Umbilical cord (tissue), 2 donors: ENCODE measurements at places on chromosomes 5 and 9.

DNA sequence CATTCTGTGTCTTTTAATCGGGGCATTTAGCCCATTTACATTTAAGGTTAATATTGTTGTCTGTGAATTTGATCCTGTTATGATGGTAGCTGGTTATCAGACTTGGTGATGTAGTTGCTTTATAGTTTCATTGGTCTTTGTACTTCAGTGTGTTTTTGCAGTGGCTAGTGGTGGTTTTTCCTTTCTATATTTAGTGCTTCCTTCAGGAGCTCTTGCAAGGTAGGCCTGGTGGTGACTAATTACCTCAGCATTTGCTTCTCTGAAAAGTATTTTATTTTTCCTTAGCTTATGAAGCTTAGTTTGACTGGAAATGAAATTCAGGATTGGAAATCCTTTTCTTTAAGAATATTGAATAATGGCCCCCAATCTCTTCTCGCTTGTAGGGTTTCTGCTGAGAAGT is 156.9 kb downstream of the CNTLN start:
- no peak for DNase-seq

- DNase-seq = no peak
These were observed 26.4 kb upstream of the CTNNA1 start for GRCh38 chr5:138726848-138727247.

GRCh38 chr9:63817622-63818518 is 1467.1 kb downstream of the FOXD4L5 start:
- DNase-seq = peak; percentile 43

DNA sequence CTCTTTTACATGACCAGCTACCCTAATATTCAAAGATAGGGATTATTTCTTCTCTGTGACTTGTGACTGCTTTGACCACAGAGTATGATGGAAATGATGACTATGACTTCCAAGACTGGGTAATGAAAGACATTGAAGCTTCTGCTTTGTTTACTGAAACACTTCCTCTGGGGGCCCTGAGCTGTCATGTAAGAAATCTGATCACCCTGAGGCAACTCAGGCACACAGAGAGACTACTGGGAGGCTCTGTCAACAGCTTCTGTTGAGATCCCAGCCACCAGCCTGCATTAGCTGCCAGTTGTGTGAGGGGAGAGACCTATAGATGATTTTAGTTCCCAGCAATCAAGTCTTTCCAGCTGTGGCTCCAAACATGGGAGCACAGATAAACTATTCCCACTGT is 76.5 kb downstream of the KCTD16 start:
- no peak for DNase-seq

DNA sequence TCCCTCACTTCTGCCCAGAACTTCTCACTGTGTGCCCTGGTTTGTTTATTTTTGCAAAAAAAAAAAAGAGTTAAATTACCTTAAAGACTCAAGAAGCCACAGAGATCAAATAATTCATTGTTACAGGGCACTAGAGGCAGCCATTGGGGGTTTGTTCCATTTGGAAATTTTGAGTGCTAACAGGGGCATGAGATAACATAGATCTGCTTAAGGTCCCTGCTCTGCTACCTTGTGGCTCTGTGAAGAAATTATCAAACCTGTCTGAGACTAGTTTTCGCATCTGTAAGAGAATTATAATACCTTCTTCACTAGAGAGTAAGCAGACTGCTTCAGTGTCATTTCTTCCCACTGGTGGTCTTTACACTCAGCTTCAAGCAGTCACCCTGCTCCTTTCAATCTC is 394 bp downstream of the TLR4 start:
- DNase-seq = no peak

DNA sequence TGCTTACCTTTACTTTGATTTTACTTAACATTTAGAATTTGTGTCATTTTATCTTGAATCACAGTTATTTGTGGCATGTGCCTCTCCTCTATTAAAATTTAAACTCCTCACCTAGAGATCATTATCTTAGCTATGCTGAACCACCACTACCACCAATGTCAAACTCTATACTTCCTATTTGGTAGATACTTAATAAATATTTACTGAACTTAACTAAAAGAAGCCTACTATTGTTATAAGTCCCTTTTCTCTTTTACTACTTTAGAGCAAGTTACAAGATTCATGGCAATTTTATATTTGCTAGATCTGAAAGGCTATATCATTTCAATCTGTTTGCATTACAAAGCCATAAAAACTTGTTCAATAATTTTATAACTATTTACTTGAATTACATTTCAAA is 273.3 kb upstream of the CCNH start:
- no peak for DNase-seq

GRCh38 chr9:76610011-76610352 is 151.0 kb downstream of the GCNT1 start:
- peak; percentile 83 for DNase-seq

- DNase-seq = no peak
These were observed 7.4 kb downstream of the NFIL3 start for GRCh38 chr9:91416096-91416712.

DNA sequence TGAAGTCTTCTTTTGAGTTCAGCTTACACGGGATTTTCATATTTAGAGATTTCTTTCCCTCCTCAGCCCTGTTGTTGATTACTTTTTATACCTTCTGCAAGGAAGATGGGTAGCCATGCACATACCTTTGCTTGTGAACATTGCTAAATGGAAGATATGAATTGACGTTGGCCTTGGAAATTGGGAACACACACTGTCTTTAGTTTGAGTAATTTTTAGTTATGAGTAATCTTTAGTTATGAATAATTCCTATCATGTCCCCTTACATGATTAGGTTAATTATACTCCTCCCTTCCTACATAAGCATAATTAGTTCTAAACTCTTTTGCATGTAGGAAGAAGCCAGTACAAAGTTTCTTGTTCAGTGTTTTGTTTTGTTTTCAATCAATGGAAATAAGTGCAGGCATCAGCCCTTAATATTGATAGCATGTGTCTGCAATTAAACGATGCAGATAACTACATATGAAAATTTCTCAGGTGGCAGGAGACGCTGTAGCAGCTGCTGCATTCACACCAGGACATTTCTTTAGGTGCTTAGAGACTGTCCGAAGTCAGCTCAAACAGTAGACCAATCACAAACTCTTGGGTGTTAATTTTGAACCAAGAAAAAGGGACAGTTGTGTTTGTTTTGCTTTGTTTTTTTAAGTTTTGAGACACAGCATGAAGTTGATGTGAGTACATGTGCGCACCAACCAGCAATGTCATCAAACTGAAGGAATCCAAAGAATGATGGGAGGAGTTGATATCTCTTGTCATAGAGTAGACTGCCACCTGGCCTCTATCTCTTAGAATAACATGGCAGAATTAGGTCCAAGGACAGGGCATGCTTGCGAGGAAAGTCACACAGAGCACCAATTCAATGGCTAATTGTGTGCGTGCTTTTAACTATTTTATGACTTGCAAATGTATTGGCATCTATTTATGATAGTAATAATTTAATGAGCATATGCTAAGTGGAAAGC is 51.4 kb downstream of the SMARCA2 start:
- DNase-seq = no peak

DNA sequence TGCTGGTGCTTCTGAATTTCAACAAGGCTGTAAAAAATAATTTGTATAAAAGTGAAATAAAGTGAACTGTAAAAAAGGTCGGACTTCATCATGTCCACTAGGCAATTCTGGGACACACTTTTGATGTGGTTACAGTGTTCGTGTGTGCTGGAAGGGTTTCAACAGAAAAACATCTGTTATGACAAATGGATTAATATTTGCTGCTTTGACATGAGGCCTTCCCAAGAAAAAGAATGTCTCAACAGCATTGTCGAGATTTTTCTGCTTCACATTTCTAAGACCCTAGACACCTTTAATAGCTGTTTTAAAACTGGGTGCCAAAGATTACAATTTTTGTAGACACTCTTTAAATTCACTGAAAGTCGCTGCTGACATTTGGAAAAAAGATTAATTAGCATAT is 216.6 kb downstream of the SLC12A2 start:
- no peak for DNase-seq

DNA sequence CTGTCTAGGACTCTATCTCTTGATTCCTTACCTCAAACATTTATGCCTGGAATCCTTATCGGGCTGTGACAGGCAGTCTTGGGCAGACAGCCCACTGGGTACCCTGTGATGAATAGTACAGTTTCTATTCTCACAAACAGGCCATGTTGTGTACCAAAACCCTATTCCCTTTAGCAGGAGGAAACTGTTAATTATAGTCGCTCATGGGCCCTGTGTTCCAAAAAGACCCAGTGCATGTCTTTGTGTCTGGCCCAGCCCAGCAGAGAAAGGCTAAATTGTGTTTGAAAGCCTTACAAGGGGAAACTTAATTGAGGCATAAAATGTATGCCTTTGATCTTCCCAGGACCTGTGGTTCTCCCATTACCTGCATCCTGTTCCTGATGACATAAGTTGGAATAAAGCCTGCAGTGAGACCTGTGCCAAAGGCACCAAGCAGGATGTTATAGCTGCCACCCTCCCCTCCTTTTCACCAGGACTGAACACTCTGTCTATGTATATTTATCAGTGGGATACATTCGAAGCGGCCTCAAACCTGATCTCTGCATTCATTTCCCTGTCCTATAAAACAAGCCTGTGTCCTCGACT is 43.3 kb downstream of the TLR4 start:
- DNase-seq = no peak

DNA sequence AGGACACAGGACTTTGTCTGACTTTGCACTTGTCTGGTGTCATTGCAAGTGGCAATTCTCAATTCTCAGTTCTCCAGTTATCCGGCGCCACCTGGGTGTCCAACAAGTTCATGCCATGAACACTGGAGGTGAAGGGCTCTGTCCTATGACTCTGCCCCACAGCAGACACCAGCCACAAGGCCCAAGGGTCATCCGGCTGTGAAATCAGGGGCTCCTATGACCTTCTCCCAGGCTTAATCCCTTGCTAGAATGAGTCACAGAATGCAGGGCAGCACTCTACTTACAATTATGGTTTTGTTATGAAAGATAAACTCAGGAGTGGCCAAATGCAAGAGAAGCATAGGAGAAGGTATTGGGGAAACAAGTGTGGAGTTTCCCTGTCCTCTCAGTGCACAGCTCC is 392.0 kb downstream of the GADD45G start:
- no peak for DNase-seq

GRCh38 chr9:3863686-3864085 is 337.9 kb upstream of the RFX3 start:
- DNase-seq = no peak

- DNase-seq = peak; percentile 1
These were observed 284.4 kb downstream of the DNAH5 start for GRCh38 chr5:13660072-13660471.

GRCh38 chr9:68648971-68649370 is 56.1 kb upstream of the PIP5K1B start:
- DNase-seq = no peak

- no peak for DNase-seq
These were observed 21.8 kb downstream of the MTMR12 start for GRCh38 chr5:32290922-32291321.

- peak; percentile 14 for DNase-seq
These were observed 30.7 kb downstream of the ACOT12 start for GRCh38 chr5:81363093-81363871.
